ENCODE measurements at places on chromosomes 16 and 17. TPM values are rescaled to one million over a fixed set of nuclear protein-coding genes. Genes with fewer than 3 reads are reported as not detected.

- no peak for DNase-seq
These were observed 15.2 kb upstream of the CA4 start for GRCh38 chr17:60134396-60135150.

GRCh38 chr17:68924793-68925720 is 30.1 kb downstream of the ABCA8 start:
- no peak for DNase-seq

- no peak for DNase-seq
These were observed 13.0 kb upstream of the NFATC3 start for GRCh38 chr16:68072038-68072695.

Gene SHISA9
- not detected for total RNA-seq

Gene ZDHHC1
- total RNA-seq: not detected

Gene ABCA6
- total RNA-seq: not detected
